ENCODE measurements at places on chromosomes 7 and 10. TPM values are rescaled to one million over a fixed set of nuclear protein-coding genes. Genes with fewer than 3 reads are reported as not detected.

Gene CTAGE15
- polyA plus RNA-seq: not detected

- peak; percentile 86 for DNase-seq
Measured at GRCh38 chr10:79084012-79084971, 15.5 kb downstream of the ZMIZ1 start.

GRCh38 chr10:132458586-132459300 lies 61.7 kb downstream of the PWWP2B start:
- peak; percentile 61 for DNase-seq

- DNase-seq: no peak
Measured at GRCh38 chr10:22727663-22728062, 13.3 kb upstream of the PIP4K2A start.

DNA sequence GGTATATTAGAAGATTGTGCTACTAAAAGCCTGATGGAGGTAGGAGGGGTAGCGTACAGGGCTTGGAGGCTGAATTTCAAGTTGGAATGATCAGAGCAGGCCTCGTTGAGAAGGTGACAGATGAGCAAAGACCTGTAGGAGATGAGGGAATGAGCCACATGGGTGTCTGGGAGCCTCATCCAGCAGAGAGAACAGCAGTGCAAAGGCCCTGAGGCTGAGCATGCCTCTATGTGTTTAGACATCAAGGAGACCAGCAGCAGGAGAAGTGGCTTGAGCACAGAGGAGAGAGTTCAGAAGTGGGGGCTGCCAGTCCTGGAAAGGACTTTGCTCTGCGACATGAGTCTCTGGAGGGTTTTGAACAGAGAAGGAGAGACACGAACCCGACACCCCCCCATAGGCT lies 111.7 kb downstream of the TMEM130 start:
- no peak for DNase-seq

DNA sequence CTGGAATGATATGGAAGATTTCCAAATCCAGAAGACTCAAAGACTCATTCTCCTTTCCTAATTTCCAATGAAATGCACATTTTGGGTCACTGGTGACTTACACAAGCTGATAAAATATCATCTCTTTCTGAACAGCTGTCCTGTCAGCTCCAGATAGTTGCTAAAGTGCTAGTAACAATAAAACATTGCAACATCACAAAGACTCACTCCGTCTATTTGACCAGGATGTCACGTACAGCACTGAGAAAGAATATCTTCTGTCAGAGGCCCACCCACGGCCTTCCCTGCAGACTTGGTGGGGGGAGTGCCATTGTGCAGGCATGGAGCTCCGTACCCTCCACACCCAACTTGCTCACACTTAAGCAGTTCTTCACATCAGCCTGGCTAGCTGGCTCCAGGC lies 78.9 kb upstream of the EGR2 start:
- no peak for DNase-seq

DNA sequence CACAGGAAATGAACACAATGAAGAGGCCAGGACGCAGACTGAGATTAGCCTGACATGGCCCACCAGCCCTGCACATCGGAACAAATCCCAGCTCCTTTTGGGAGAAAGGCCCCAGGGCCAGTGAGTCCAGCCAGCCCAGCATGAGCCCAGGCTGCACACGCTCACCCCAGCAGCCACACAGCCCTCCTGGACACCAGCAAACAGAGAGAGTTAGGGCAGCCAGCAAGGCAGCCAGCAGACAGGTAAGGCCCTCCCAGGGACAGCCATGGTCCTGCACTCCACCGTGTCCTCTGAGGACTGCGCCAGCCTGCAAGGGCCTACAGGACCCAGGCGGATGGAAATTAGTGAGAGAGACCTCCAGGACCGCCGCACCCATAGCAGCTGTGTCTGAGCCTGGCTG lies 8.1 kb upstream of the GRID1 start:
- no peak for DNase-seq

Gene AIMP2
- polyA plus RNA-seq: 84.4 TPM

Data from A549 (cell line).